ENCODE measurements at places on chromosomes 5 and 9. TPM values are rescaled to one million over a fixed set of nuclear protein-coding genes. Genes with fewer than 3 reads are reported as not detected.

Gene SLCO6A1
- not detected for total RNA-seq

Gene BAAT
- 0.43 TPM for total RNA-seq

Gene SAPCD2
- total RNA-seq: 28.0 TPM

Gene ANKRD34B
- total RNA-seq: not detected

Gene RAB3C
- total RNA-seq: not detected

Gene SOHLH1
- not detected for total RNA-seq

Gene HTR4
- total RNA-seq: not detected

Gene GPR150
- 0.14 TPM for total RNA-seq

Gene NR3C1
- total RNA-seq: 41.8 TPM

Gene CYSRT1
- 4.0 TPM for total RNA-seq

Gene PLCXD3
- total RNA-seq: 0.33 TPM

Gene PTGS1
- 1.3 TPM for total RNA-seq

Gene TPPP
- total RNA-seq: 5.8 TPM

Measured in A549 treated with RU486 at 1 μM for 4 hours (cell line).